ENCODE measurements at places on chromosomes 13 and 19.
A peak's percentile ranks its signal among the peaks of the same experiment; 100 is the strongest.

- no peak for DNase-seq
These were observed 3.6 kb downstream of the ADGRE1 start for GRCh38 chr19:6890938-6891337.

DNA sequence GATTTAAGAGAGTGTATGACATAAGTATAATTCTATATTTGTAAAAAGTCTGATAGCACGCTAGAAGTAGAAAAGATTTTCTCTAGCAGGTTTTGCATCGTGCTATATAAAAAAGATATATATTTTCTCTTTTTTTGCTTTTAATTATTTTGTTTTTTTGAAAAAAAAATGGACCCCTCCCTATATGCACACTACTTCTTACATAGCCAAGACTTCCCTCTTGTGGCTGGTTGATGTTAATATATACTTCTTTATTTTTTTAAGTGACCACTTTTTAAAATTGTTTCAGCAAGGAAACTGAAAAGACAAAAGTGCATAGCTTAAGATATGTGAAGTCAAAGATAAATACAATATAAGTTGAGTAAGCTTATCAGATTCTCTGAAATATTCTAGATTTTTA is 1202.8 kb downstream of the DIAPH3 start:
- DNase-seq, result no peak

DNA sequence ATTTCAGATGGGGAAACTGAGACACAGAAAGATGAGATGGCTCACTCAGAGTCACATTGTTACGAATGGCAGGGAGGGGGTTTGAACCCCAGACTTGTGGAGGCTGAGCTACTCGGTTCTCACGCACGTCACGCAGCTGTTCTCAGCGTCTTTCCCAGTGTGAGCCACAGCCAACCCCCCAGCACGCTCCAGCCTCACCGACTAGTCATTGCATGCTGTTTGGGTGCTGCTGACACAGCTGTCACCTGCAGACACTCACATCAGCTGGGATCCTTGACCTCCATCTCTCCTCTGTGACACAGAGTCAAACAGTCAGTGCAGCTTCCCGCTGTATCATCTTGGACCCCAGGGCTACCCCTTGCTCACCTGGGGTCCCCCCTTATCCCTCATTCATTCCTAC is 2.4 kb upstream of the NCAN start:
- no peak for DNase-seq

- DNase-seq, result no peak
These were observed 70.7 kb upstream of the GTF3A start for GRCh38 chr13:27353708-27354107.

GRCh38 chr13:42994878-42995277 is 2.8 kb upstream of the EPSTI1 start:
- no peak for DNase-seq

GRCh38 chr19:11736696-11737095 is 2.0 kb downstream of the ZNF823 start:
- DNase-seq, result peak; percentile 81

- DNase-seq, result no peak
These were observed 195.6 kb downstream of the GPC5 start for GRCh38 chr13:91594061-91594460.

GRCh38 chr13:85864963-85865530 is 65.8 kb upstream of the SLITRK6 start:
- no peak for DNase-seq

GRCh38 chr13:61277088-61277487 is 138.6 kb downstream of the PCDH20 start:
- DNase-seq, result no peak
